Fibroblast of mammary gland (primary cell): ENCODE measurements at places on chromosomes 6 and 20.

DNA sequence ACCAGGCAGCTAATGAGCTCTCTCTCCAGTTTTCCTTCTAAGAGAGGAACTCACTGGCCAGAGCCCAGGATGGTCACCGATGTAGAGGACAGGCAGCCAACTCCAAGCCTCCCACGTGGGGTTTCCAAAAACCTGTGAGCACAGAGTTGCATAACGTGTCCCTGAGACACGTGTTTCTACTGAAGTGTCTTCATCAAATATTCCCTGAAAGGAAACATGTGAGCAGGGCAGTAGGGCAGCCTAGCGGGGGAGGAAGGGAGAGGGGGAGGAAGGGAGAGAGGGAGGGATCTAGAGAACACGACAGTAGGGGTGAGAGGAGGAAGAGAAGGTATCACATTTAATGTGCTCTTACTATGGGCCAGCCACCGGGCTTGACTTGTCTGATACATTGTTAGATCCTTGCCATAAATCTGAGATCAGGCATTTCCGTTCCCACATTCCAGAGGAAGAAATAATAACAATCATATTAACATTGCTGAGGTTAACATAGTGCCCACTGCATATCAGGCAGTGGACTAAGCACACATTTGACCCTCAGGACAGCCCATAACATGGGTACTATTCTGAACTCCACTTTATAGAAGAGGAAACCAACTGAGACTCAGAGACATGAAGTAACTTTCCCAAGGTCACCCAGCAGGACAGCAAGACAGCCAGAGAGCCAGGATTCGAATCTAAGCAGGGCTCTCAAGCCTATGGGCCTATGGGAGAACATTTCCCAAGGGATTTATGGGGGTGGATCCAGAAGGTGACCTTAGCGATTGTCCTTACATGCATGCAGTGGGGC, 4.5 kb upstream of the SYS1 start:
- DNase-seq: peak; percentile 91

GRCh38 chr6:16437984-16438383, 199.6 kb downstream of the GMPR start:
- no peak for DNase-seq

DNA sequence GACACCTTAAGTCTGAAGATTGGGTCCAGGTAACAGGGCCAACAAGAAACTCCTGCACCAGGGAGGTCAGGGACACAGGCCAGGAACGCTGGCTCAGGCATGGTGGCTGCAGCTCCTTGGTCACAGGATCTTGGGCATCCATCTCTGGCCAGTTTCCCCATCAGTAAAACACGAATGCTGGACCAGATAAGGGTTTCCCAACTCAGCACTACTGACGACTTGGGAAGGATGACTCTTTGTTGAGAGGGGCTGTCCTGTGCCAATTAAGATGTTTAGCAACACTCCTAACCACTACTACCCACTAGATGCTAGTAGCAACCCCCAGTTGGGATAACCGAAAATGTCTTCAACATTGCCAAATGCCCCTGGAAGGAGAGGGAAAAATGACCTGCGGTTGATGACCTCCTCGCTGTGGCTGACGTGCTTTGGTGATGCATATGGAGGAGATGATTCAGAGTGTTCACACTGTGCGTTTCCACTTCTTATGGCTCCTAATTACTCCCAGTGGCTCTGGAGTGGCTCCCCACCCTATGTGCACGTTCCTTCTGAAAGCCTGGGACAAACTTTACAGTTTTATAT, 261.9 kb downstream of the CDH26 start:
- peak; percentile 46 for DNase-seq

GRCh38 chr6:1055015-1055921, 256.6 kb upstream of the FOXQ1 start:
- DNase-seq: no peak

DNA sequence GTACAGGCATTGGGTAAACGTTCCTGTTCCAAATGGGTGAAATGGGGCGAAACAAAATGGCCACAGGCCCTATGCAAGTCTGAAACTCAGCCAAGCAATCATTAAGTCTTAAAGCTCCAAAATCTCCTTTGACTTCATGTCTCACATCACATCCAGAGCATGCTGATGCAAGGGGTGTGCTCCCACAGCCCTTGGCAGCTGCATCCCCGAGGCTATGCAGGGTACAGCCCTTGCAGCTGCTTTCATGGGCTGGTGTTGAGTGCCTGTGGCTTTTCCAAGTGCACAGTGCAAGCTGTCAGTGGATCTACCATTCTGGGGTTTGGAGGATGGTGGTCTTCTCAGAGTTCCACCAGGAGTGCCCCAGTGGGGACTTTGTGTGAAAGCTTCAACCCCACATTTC, 270.0 kb upstream of the CDYL start:
- no peak for DNase-seq

DNA sequence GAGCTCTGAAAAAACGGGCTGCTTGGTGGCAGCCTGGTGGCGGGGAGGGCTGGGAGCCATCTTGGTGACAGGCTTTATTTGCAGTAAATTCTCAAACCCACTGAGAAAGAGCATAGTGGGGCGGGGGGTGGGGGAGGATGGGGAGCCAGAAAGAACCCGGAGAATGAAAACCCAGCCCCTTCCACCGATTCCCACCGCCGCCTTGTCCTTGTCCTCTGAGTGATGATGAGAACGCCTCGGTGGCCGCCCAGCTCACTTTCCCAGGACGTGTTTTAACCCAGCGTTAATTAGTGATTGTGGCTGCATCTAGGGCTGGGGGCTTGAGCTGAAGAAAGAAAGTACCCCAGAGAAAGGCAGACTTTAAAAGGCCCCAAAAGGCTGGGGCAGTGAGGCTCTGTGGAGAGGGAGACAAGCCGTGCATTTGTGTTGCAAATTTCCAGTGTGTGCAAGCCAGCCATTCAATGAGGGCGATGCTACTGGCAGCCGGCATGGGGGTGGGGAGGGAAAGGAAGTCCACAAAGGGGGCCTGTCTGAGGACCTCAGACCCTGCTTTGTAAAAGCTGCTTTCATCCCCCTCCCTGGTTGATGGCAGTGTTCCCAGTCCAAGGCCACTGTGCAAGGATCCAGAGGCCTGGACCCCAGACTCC, 6.2 kb upstream of the GHRH start:
- no peak for DNase-seq

DNA sequence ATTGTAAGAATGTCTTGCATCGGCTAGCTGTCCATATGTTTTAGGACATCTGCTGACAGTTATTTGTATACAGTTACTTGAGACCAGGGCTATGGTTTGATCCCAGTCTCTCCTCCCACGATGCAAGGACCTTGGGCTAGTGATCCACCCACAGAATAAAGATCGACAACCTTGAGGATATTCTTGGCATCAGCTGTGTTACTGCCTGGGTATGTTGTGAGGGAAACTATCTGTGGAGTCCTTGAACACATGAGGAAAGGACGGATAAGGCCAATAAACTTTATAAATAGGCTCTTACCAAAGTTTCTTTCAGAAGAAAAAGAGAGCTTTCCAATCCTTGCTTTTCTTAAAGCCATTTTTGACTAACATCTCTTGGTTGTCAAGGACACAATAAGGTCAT, 70.8 kb upstream of the HEY2 start:
- no peak for DNase-seq

DNA sequence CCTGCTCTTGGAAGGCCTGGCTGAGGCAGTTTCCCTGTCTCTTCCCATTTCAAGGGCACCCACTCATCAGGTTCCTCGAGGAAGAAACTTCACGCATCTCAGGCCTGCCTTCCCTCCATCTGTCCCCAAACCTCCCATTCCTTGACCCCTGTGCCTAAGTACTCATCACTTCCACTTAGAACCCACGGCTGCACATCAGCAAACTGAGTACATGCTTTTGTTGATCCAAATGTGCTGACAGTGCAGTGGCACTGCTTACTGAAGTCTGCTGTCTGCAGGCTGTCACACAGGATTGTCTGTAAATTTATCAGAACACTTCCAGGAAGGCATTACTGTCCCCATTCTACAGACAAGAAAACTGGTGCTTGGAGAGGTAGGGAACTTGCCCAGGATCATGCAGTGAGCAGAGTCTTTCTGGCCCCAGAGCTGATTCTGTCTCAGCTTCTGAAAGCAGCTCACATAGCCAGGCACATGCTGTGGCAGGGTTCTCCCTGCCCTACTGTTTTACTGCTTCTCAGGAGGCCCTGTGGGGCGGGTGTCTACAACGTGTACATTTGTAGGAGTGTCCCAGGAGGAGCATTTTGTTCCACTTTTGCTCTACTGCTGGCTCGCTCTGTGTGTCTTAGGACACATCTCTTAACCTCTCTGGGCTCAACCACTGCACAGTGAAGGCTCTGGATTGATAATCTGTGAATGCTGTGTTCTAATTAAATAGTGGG, 64.2 kb upstream of the XRN2 start:
- no peak for DNase-seq

GRCh38 chr6:119026822-119027221, 51.6 kb downstream of the FAM184A start:
- DNase-seq: no peak
